ENCODE measurements at places on chromosomes 11 and 22.

- DNase-seq = no peak
These were observed 18.9 kb downstream of the AP1B1 start for GRCh38 chr22:29369460-29369859.

DNA sequence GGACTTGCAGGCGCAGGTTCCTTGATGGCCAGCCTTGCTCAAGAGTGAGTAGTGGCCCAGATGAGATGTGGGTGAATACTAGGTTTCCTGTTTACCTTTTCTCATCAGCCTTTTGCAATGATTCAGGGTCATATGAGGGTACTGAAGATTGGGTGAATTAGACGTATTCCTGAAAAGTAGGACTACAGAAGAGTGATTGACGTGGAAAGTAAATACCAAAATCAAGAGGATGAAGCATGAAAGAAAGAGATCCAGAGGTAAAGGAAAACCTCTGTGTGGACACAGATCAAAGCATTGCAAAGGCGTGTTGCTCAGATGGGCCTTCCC lies 59.9 kb downstream of the CYB5R2 start:
- no peak for DNase-seq

DNA sequence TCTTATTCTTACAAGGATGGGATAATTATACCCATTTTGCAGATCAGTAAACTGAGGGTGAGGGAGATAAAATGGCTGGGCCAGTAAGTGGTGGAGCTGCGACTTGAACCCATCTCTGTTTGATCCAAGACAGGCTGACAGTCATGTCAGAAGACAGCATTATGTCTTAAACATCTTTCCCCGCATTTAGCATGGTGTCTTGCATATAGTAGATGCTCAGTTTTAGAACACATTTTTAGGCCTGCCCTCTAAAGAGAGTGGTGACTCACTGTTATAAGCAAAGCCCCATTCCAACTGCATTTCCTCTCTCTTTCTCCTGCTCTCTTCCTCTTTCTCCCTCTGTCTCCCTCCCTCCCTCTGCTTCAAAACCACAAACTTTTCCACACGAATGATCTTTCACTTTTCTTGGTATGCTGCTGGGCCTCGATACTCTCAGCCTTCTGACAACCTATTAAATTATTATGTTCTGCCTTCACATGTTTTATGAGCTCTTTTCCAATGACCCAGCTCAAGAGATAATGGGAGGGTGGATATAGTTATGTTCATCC lies 25.2 kb downstream of the CWC15 start:
- no peak for DNase-seq

- no peak for DNase-seq
These were observed 2.8 kb downstream of the MAP3K11 start for GRCh38 chr11:65611028-65611757.

DNA sequence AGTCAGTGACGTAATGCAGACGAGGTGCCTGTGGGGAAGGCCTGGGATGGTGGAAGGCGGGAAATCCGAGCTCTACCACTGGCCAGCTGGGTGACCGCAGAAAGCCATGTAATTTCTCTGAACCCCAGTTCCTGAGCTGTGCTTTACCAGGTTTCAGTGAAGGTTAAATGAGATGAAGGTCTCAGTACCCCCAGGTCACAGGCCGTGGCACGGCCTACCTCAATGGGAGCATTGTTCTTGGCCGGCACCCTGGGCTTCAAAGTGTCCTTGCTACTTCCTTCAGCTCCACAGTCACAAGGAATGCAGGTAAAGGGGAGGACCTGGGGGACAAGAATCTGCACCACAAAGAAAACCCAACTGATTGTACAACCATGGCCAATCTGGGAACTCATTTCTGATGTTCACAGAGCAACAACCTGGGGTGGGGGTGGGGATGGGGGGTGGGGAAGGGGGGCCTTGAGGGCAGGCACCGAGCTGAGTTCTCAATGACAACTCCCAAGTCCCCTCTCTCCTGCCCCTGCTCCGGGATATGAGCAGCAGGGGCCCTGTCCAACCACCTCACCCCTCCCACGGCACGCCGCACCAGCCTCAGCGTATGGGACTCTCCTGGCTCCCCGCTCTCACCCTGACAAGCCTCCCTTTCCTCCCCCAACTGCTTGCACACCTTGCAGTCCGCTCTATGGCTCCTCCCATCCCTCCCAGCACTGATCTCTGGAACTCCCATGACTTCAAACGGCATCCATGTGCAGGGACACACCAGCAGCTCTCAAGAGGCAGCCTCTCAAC lies 59.1 kb upstream of the ARFGAP3 start:
- DNase-seq = no peak

GRCh38 chr11:4191031-4191571 lies 96.5 kb downstream of the RRM1 start:
- DNase-seq = no peak

- no peak for DNase-seq
These were observed 789 bp upstream of the KDM2A start for GRCh38 chr11:67118181-67118766.

GRCh38 chr11:28760676-28761390 lies 652.6 kb downstream of the METTL15 start:
- no peak for DNase-seq

DNA sequence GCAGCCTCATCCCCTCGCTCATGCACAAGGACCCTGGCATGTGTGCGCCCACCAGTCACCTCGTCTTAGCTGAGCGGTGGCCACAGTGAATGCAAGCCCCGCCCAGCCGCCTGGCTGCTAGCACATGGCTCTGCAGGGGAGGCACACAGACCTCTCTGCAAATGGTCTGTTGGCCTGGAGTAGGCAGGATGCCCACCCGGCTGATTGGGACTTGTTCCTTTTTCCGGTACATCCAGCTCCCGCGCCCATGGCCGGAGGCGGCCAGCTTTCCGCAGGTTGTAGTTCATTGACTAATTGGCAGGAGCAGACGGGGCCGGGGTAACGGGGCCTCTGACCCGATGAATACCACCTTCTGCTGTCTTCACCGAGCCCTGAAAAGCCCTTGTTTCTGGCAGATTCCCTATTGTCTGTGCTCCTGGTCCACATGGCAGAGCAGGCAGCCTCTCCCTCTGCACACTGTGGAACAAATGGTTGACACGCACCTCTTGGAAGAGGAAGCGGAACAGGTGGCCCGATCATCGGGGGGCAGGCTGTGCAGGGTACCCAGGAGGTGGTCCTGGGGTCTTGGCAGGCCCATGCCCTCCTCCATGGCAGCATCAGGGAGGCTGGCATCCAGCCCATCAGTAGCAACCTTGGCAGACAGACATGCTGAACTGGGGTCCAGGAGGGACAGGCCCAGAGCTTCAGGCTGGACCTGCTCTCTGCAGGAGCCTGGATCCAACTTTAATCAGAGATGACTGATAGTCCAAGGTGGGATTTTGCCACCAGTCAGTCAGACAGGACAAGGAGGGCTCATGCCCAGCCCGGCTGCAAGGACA lies 1512.0 kb downstream of the BRD1 start:
- no peak for DNase-seq

GRCh38 chr11:62004473-62004872 lies 37.0 kb upstream of the FTH1 start:
- DNase-seq = no peak

GRCh38 chr11:89443361-89444322 lies 47.5 kb downstream of the NOX4 start:
- no peak for DNase-seq

DNA sequence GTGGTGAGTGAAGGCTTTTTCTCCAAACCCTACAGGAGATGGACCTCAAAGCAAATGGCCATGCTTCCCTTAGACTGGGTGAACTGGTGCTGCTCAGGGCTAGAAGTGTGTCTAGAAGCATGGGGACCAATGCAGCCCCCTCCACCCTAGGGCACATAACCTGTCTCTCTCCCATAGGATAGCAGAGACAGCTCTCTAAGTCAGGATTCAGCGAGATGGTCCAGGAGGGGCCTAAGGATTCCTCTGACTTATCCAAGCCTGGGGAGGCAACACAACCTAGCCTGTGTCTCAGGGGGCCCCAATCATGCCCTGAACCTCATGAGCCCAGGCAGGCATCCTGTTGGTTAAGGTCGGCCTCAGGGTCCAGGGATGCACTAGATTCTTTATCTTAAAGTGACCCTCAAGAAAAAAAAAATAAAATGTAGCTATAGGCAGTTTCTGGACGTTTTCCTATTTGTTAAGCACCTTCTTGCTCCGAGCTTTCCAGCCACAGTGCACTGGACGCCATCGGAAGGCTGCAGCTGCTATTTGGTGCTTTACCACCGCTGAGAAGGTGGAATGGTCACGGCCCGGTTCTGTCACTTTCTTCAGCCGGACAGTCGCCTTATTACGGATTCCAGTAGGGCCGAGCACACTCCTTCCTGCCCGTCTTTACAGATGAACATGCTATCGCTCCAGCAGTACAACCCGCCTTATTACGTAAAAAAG lies 5.0 kb upstream of the CCND1 start:
- DNase-seq = no peak

GRCh38 chr11:77548552-77549445 lies 41.0 kb upstream of the AQP11 start:
- DNase-seq = no peak

Data from SW 1271 (cell line).